Foreskin fibroblast (primary cell): ENCODE measurements at places on chromosomes 7 and 10.

DNA sequence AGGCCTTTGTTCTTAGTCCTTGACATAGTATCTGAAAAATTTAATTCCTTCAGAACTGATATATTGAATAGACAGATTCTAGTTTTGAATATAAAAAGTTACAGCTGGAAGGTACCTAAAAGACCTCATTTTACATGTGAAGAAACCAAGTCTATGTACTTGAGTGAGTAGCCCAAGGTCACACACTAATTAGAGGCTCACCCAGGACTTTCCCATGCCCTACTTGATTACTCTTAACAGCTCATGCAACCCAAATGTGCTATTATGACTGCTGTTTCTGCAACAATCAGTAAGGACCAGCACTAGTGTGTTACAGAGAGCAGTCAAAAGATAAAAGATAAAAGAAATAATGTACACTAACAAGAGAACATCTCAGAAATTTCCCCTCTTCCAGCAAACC, 40.7 kb upstream of the BET1 start:
- no peak for DNase-seq

GRCh38 chr10:71092812-71093401, 119.5 kb upstream of the UNC5B start:
- no peak for DNase-seq

DNA sequence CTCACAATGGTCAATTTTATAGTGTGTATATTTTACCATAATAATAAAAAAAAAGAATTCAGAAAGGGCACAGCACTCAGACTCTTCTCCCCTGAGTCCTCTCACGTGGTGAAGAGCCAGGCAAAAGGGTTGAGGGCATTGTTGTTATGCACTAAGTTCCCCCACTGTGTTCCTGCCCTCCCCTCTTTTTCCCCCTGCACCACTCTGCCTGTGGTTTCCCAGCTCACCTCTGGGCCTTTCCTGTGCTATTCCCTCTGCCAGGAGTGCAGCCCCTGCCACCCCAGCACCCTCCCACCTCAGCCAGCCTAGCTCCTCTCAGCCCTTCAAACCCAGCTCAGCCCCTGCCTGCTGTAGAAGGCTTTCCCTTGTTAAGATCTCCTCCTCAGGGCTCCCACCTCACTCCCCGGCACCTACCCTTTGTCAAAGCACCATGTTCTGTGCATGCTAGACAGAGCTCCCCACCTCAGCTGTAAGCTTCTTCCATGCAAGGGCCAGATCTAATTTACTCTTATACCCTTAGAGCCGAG, 108.5 kb downstream of the KCNMA1 start:
- DNase-seq = no peak

DNA sequence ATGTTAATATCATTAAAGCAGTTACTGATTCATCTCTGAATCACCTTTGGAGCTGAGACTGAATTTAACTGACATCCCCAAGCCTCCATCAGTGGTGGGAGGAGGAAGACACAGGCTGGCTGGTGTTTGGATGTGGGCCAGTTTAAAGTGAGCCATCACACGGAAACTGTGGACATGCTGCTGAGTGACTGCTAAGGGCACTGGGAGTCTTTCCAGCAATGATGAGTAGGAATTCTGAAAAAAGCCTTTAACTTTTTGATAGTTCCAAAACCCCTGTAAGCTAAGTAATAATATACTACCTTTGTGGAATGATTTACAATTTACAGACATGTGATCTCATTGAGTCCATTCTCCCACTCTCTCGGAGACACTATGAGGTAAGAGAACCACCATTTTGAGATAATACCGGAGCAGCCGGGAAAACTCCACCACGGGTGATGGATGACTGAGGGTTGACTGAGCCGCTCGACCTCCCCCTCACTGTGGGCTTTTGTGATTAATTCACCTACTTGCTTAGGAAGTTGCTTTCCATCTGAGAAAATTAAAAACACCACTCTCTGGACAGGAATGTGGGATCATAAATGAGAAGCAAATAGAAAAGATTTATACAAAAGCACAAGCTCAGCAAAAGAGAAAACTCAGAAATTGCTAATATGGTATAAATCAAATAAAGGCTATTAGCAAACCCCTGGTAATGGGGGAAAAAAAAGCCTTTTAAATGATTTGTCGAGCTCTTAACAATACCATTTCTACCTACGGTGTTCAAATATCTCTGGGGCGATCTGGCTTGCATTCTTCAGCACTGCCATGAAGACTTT, 194.8 kb downstream of the FANK1 start:
- DNase-seq = peak; percentile 97

GRCh38 chr7:118286131-118286530, 61.6 kb downstream of the ANKRD7 start:
- DNase-seq = no peak

DNA sequence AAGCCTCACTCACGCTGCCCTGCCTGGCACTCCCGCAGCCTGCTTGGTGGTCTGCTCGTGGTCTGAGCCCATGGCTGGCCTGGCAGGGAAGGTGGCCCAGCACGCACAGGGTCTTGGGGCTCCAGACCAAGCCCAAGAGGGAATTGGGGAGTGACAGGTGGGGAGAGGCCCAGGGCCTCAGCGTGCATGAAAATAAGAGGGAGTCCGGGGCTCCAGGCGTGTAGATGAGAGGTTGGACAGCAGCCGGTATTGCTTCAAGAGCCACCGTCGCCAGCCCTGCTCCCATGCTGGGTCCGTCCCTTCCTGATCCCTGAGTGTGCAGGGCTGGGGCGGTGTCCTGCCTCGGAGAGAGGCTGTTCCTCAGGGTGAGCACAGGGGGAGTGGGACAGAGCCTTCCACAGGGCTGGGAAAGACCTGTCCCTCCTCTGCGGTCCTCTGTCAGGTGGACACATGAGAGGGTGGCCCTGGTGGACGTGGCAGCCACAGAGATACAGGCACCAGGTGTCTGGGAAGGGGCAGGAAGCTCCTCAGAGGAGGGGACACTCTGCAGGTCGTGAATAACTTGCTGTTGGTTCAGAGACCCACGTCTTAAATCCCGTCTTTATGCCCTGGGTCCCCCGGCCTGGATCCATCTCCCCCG, 113.1 kb downstream of the INPP5A start:
- no peak for DNase-seq

DNA sequence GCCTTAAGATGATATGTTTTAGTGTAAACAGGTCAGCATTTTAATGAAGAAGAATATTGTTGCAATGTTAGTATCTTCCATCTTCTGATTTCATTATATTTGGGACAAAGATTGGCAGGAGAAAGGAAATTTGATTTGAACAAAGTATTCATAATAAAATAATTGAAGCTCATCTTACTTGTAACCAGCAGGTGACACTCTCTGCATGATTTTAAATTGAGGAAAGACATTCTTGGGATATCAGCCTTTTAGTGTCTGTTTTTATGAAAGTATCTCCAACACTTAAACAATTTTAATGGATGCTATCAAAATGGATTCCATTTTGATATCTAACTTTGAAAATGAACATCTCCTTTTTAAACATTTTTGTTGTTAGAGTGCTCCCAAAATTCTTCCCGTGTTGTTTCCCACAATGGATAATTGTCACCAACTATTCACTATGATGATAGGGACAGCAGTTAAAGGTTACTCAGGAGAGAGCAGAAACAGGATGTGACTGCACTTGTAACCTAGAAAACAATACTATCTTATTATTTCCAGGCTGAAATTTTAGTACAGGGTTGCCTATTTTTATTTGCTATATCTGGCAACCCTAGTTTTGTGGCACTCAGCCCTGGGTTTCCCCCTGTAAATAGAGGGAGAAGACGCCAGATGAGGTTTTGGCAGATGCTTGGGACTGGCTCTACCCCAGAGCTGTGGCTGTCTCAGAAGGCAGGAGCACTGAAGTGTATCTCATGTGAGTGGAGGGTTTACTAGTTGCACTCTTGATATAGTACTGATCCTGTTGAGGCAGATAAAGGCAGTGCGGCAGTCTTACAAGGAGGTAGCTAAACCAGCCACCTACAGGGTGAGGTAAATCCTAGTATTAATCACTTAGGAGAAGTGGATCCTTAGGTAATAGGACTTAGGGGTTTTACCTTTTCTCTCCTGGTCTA, 31.0 kb upstream of the ABCB4 start:
- peak; percentile 6 for DNase-seq

DNA sequence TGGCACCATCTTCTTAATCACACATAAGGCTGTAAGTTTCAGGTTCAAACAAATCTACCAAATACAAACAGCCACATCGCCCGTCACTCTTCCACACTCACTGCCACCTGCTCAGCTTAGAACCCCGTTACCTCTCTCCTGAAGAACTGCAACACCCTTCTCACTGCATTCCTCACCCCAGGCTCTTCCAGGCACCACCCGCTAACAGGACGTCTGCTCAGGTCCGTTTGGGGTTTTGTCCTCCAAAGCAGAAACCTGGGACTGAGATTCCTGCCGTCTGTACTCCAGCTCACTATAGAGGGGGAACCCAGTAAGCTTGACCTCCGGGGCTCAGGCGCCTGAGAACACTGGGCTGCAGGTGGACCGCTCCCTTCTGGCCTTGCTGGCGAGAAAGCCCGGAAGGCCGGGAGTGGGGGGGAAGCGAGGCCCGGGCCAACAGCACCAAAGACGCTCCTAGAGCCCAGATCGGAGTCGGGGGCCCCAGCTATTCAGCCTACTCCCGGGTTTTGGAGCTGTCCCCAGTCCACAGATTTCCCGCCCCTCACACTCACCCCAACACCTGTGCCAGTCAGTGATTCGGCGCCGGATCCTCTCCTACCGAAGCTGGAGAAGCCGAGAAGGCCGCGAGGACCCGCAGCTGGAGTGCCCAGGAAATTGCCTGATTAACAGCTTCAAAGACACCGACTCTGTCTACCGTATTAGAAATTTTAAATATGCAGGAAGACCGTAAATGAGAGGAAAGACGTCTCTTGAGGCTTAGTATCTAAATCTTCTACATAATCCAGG, at the start of gene AP3M1:
AP3M1 (minus strand) TSS at position 625 of the 786 bp plus-strand sequence. CDS start 12,449 bp downstream, outside the sequence.
- DNase-seq = no peak

- DNase-seq = no peak
Measured at GRCh38 chr7:146874722-146875121, 758.1 kb downstream of the CNTNAP2 start.

GRCh38 chr7:88095-88926, 104.1 kb upstream of the FAM20C start:
- DNase-seq = no peak

- no peak for DNase-seq
Measured at GRCh38 chr10:121042342-121042741, 191.2 kb downstream of the WDR11 start.

DNA sequence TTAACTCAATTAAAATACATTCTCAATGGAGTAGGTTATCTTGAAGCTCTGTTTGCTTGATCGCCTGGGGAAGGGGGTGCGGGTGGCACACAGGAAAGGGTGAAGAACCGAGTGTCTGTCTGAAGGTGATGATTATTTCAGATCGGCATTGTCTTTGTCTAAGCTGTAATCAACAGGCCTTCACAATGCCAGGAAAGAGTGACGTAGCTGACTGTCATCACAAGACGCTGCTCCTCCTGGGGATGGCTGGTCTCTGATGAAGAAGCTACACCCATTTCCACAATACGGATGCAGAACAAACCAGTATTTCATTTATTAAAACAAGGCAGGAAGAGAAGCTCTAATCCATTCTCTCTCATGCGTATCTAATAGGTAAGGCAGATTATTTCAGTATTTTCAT, 19.4 kb downstream of the JCAD start:
- no peak for DNase-seq

DNA sequence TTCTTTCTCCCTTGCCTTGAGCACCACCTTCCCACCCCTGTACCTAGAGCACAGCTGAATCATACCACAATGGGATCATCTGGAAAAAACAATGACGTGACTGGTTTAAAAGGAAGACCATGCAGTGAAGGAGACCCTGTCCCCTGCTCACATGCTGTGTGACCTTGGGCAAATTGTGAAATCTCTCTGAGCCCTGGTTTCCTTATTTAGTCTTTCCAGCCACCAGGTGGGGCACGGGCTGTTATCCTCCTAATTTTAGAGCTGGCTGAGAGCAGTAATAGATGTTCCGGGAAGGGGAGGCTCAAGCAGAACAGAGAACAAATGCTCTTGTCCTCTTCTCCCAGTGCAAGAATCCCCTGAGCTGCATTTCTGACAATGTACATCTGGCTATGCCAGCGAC, 198.3 kb downstream of the RPS24 start:
- peak; percentile 49 for DNase-seq

DNA sequence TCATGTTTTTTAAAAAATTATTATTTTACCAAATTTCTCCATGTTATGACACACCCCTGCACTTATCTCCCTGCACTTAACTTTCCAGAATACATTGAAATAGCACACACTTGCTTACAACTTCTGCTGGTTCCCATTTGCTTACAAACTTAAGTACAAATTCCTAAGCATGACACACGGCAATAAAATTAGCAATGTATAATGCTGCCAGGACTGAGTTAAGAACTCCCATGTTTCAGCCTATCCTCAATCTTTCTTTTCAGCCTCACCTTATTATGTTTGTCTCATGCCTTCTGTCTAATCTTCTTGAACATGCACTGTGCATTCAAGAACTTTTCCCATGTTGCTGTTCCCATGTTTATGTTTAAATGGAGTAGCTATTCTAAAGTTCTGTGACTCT, 40.8 kb downstream of the PRPS1L1 start:
- DNase-seq = peak; percentile 82

DNA sequence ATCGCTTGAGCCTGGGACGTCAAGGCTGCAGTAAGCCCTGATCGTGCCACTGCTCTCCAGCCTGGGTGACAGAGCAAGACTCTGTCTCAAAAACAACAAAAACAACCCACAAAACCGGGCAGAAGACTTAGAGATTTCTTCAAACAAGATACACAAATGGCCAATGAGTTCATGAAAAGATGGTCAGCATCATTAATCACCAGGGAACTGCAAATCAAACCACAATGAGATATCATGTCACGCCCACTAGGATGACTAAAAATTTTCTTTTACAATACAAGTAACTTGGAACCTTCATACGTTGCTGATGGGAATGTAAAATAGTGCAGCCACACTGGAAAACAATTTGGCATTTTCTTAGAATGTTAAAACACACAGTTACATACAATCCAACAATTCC, 77.3 kb upstream of the GRID1 start:
- no peak for DNase-seq

DNA sequence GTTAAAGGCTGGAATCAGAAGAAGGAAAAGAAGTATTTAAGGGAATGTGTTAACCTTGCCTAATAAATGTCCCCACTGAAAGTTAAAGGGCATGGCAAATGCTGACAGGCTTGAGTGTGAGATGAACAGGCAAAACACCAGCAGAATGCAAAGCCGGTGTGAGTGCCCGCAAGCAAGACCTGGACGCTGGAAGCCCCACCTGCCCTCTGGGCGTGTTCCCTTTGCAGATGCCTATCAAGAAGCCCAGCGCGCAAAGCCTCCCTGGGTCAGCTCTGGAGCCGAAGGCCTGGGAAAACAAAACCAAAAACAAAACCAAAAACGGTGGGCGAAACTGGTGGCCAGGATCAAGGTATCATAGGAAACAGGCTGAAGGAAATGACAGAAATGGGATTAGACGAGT, 200.3 kb downstream of the SFMBT2 start:
- DNase-seq = no peak

GRCh38 chr7:106535234-106535932, 125.6 kb downstream of the CCDC71L start:
- peak; percentile 75 for DNase-seq

- DNase-seq = no peak
Measured at GRCh38 chr7:45224832-45225231, 67.2 kb downstream of the RAMP3 start.

DNA sequence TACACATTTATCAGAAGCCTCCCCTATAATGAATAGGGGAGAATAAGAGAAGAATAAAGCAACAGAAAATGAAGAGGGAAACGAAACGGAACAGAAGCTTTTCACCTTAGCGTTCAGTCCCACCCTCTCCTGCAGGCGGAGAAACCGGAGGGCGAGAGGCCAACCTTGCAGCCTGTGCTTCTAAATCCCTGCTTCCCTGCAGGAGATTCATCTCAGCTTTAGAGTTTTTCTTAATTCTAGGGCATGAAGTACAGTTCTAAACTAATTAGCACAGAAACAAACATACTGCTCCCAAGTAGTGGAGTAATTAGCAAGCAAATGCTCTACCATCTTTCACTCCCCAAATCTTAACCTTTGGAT, 107.2 kb downstream of the CUBN start:
- DNase-seq = no peak
